Type B pancreatic cell (in vitro differentiated cells): ENCODE measurements at places on chromosomes 6 and 20. TPM values are rescaled to one million over a fixed set of nuclear protein-coding genes. Genes with fewer than 3 reads are reported as not detected.

GRCh38 chr6:128743974-128744765 lies 138.8 kb upstream of the LAMA2 start:
- no peak overlapping the region for H3K27ac ChIP-seq
- H3K4me1 ChIP-seq, result no peaks in the 10 kb centered on the region
- DNase-seq, result no peak
- no peaks in the 10 kb centered on the region for H3K36me3 ChIP-seq
- H3K4me3 ChIP-seq, result no peak overlapping the region

DNA sequence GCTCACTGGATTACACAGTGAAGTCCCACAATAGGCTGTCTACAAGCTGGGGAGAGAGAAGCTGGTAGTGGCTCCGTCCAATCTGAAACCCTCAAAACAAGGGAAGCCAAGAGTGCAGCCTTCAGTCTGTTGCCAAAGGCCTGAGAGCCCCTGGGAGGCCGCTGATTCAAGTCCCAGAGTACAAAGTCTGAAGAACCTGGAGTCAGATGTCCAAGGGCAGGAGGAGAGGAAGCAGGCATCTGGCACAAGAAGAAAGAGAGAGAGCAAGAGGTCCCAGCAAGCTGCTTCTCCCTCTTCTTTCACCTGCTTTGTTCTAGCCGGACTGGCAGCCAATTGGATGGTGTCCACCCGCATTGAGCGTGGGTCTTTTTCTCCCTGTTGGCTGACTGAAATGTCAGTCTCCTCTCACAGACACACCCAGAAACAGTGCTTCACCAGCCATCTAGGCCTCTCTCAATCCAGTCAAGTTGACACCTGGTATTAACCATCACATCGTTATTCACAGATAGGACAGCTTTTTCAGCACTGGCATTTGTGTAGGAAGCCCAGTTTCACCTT lies 51.2 kb downstream of the CRYBG1 start:
- H3K27ac ChIP-seq, result peak overlapping the region; percentile 29
- no peaks in the 10 kb centered on the region for H3K36me3 ChIP-seq
- peaks cover 4% of the 10 kb centered on the region for H3K4me1 ChIP-seq
- no peak for DNase-seq

DNA sequence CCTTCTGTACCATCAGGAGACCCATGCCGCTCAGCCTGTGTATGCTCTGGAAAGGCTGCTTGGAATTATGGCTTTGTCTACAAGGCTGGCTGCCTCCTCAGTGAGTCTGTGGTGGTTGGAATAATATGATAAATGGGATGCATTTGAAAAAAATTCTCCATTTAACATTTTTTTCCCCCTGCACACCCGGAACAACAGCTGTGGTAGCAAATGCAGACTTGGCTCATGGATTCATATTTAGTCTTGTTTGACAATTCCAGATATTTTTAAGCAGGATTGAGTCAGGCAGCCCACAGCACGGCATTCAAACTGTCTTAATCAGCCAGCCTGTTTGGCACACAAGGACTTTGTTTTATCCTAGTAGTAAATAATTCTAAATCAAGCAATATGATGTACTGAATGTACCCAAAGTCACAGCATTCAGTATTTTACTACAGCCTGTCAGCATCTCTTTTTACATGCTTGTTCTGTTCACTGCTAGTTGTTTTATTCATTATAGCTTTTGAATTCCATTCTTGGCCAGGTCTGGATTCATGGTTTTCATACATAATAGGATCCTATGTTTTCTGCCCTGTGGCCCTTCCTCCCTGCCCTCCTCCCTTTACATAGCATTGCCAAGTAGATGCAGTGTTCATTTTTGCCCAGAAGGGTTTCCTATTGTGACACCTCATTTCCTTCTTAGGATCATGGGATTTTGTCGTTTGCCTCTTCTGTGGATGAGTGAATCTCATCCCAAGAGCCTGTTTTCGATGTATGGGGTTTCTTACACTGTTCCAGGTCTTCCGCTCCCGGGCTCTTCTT lies 68.1 kb downstream of the LRRC1 start:
- no peak overlapping the region for H3K27ac ChIP-seq
- no peak for DNase-seq

The FOXF2 gene
- 2.1 and 8.1 TPM in 2 replicates for total RNA-seq

DNA sequence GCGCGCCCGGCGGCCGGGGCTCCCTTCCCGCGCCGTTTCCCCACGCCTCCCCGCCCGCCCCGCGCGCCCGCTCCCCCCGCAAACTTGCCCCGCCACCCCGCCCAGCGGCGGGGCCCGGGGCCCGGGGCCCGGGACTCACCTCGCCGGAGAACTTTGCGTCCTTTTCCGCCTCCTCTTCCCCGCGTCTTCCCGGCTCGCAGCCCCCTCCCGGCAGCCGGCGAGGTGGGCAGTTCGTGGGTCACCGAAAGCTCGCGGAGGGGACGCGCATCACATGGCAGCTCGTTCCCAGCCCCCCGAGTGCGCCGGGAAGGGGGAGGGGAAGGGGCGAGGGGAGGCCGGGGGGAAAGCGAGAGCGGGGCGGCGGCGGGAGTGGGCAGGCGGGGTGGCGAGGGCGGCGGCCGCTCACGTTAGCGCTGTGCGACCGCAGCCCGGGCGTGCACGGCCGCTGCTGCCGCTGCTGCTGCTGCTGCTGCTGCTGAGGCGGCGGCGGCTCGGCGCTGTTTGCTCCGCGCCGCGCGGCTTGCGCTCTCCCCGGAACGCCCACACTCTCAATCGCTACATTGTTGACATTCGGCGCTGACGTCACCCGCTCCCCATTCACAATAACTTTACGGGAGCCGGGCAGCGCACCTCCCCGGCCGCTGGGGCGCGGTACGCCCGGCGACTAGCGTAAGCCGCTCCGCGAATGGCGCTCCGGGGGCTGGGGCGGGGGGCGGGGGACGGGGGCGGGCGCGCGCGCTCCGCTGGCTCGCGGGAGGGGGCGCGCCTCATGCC lies at the start of gene BACH2:
Gene BACH2 (minus strand): TSS at position 503 of the 774 bp plus-strand sequence. CDS start 287,999 bp downstream, outside the sequence.
- H3K27ac ChIP-seq, result peak within 1 kb of the TSS; percentile 74
- peaks cover 34% of the 10 kb centered on the region for H3K27me3 ChIP-seq
- DNase-seq, result peak; percentile 91

DNA sequence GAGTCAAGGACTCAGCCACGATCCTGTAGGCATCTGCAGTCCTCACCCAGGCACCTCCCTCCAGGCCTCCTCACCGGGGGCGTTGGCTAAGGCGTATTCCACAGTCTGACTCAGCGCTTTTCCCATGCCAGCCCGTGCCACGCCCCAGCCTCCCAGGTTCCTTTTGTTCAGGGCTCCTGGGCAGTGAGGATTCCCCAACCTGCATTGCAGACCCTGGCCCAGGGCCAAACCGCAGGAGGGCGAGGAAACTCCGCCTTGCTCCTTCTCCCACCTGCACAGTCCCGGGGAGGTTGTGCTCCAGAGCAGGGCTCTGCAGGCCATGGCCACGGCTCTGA lies 202.8 kb upstream of the CST7 start:
- H3K4me3 ChIP-seq, result no peak overlapping the region
- no peaks in the 10 kb centered on the region for H3K27me3 ChIP-seq
- peak overlapping the region; percentile 48 for H3K27ac ChIP-seq
- peaks cover 9% of the 10 kb centered on the region for H3K4me1 ChIP-seq

- H3K4me1 ChIP-seq, result peaks cover 6% of the 10 kb centered on the region
- DNase-seq, result no peak
- peaks cover 5% of the 10 kb centered on the region for H3K27me3 ChIP-seq
- H3K36me3 ChIP-seq, result no peaks in the 10 kb centered on the region
- no peak overlapping the region for H3K27ac ChIP-seq
Measured at GRCh38 chr6:14068133-14068532, 49.4 kb upstream of the CD83 start.

The LAMA2 gene
- 0.76 and 54.0 TPM in 2 replicates for total RNA-seq

The GNAS-AS1 gene
- 1.7 and 6.1 TPM in 2 replicates for total RNA-seq
